NCI-H1105 (cell line): ENCODE measurements at places on chromosomes 2 and 18.

DNA sequence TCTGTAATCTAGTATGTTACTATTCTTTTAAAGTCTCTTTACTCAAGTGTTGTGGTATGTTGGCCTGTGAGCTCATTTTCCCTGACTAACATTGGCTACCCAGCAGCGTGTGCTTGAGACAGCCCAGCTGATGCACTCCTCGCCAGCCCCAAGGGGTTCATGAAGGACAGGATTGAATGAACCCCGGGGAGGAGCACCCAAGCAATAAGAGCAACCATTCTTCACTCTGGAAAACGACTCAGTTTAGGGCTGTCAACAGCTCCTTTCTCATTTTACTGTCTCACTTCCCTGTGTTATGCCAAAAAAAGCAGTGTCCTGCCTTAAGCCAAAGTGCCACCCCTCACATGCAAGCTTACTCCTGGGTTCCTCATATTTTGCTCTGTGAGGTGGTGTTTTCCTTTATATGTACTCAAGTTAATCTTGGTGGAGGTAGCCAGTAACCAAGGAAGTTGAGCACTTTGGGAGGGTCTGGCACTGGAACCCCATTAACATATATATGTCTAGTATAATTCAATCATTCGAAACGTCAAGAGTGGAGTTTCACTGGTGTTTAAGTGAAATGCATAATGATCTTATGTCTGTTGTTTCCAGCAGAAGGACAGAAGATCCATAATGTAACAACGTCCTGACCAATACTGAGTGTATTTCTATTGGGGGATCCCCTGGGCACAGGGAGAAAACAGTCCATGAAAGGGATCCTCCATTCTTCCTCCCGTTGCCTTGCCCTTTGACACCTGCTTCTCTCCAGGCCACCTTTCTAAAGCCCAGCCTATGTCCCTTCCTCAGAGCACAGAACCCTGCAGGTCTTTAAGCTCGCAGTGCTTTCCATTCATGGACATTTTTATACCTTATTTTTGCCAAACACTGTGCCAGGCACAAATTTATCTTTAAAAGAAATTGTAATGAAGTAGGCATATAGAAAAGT, 43.2 kb downstream of the ATIC start:
- DNase-seq, result no peak

GRCh38 chr18:51091270-51091669, 61.3 kb downstream of the SMAD4 start:
- no peak for DNase-seq

- no peak for DNase-seq
These were observed 11.1 kb upstream of the DCTN1 start for GRCh38 chr2:74391209-74391579.

- DNase-seq, result no peak
These were observed 765.2 kb upstream of the ID2 start for GRCh38 chr2:7916670-7917069.

DNA sequence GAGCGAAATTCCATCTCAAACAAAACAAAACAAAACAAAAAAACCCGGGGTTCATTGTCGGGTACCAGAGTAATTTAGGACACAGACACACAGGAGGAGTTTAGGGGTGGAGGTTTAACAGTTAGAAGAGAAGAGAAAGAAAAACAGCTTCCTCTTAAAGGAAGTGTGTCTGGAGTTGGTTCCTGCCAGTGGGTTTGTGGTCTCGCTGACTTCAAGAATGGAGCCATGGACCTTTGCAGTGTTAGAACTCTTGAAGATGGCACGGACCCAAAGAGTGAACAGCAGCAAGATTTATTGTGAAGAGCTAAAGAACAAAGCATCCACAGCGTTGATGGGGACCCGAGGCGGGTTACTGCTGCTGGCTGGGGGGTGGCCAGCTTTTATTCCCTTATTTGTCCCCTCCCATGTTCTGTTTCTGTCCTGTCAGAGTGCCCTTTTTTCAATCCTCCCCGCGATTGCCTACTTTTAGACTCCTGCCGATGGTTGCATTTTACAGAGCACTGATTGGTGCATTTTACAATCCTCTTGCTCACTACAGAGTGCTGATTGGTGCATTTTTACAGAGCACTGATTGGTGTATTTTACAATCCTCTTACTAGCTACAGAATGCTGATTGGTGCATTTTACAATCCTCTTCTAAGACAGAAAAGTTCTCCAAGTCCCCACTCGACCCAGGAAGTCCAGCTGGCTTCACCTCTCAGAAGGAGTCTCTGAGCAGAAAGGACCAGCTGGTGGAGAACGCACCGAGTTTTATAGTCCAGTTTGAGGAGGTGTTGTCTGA, 28.7 kb upstream of the ATP8B1 start:
- no peak for DNase-seq

- no peak for DNase-seq
These were observed 344.1 kb upstream of the NXPH2 start for GRCh38 chr2:139124271-139124670.

DNA sequence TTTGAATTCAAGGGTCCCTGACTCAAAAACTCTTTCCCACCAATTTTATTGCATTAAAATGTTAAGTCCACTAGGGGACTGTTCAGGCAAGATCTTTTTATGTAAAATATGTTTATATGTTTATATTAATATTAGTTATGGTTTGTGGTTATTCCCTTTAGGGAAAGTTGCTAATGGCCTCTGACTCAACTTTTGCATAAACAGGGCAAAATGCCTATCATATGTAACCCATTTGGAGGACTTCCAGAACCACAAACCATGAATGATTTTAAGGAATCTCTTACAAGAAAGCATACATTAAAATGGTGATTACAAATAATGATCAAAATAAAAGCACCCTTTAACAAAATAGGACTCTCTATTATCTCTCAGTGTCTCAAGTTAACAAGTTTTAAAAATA, 1484.5 kb upstream of the ZEB2 start:
- DNase-seq, result no peak

DNA sequence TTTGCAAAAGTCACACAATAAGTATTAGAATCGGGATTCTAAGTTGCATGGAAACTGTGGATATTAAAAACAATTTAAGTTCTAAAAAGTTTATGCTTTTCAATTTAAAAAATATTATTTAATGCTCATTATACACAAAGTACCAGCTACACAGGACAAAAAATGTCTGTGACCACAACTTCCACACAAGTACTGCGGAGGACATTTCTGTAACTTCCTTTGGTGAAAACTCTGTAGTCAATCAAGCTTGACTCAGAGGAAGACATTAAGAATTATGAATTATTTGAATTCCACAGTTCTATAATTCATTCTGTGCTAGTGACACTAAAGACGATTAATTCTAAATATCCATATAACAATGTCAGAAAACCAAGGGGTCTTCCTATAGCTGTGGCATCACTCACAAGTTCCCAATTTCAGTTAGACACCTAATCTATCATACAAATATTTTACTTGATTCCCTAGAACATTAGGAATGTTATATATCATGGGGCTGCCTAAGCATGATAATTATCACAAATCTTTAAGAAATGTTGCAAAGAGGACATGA, 120.5 kb downstream of the AFF3 start:
- DNase-seq, result no peak

- no peak for DNase-seq
These were observed 116.6 kb downstream of the ACTR3 start for GRCh38 chr2:114006460-114006859.

GRCh38 chr18:21997207-21998143, 171.9 kb upstream of the GATA6 start:
- peak; percentile 11 for DNase-seq

- no peak for DNase-seq
These were observed 60.1 kb downstream of the POLR1A start for GRCh38 chr2:86045541-86045940.

DNA sequence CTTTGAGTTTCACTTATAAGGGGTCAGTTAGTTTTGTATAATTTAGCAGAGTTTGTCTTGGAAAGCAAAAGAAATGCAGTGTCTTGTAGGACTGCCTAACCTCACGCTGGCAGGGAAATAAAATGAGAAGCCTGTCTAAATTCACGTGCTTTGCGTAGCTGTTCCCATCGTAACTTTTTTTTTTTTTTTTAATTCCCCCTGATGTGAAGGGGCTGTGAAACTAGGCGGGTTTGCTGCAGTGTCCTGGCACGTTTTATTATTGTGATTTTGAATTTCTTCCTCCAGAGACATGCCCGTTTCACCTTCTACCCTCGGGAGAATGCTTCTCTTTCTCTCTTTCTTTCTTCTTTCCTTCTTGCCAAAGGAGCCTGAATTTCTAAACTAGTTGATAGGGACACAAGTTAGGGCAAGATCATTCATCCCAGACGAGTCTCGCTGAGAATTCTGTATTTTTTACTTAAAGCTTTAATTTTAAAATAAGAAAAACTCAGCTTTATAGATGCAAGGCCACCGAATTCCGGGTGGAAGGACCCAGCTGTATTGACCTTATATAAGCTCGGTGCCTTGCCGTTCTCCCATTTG, 2.3 kb downstream of the MEIS1 start:
- DNase-seq, result no peak

- DNase-seq, result no peak
These were observed 28.0 kb upstream of the COX5B start for GRCh38 chr2:97617911-97618310.

- DNase-seq, result no peak
These were observed 32.4 kb downstream of the ABCB11 start for GRCh38 chr2:168998609-168999211.

GRCh38 chr2:226426292-226426736, 373.3 kb downstream of the IRS1 start:
- no peak for DNase-seq

GRCh38 chr2:69525261-69525660, 88.0 kb upstream of the NFU1 start:
- no peak for DNase-seq

DNA sequence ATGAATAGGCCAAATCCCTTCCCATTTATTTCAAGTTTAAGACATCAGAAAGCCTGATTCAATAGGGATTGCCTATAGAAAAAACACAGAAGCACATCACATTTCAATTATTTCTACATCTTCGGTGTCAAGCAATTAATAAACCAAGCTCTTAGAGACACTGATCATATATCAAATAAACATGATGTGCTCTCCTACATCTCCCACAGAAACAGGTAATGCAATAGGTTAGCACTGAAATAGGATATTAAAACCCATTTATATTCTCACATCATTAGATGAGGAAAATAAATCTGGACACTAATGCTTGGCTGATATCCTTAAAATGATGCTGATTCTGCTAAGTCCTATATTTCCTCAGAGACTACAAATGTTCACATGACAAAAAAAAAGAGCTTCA, 364.7 kb downstream of the MBD2 start:
- no peak for DNase-seq

DNA sequence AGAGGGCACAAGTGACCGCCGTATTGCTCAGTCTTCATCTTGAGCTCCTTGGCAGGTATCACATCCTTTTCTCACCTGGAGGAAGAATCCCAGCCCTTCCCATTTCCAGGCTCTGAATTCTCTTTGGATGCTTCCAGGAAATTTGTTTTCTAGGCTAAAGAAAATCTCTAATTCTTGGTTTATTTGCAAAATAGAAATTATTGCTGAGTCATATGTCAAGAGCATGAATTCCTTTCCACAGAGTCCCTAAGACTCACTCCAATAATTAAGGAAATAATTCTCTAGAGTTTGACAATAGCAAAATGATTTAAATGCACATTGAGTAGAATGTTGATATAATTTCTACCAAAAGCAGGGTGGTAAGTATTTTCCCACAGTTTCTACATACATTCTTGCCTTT, 16.3 kb upstream of the CCDC68 start:
- DNase-seq, result no peak

- DNase-seq, result no peak
These were observed 16.5 kb downstream of the SLC4A3 start for GRCh38 chr2:219643788-219644398.

DNA sequence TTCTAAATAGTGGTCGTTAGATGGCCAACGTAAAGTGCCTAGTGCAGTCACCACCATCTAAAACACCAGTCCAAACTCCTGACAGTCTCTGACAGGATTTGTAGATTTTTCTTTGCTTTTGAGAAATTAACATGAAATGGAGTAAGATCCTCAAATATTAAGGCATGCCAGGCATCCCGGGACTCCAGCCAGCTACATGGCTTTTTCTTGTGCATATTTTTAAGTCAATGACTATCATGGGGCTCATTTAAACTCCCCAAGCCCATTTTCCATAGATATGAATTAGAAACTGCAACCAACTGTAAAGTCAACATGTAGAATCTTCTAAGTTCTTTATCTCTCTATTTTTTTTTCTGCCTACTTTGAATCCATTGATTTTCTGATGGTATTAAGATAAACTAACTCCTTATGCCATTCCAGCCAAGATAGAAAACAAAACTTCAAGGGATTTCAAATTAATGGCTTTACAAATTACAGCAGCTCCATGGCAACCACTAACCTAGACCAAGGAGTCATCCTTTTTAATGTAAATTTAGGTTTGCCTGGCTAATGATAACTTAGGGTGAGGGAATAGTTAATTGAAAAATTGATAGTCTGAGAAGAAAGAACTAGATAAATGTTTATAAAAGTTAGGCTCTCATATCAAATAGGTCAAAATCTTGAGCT, 764.1 kb upstream of the NXPH2 start:
- DNase-seq, result no peak

DNA sequence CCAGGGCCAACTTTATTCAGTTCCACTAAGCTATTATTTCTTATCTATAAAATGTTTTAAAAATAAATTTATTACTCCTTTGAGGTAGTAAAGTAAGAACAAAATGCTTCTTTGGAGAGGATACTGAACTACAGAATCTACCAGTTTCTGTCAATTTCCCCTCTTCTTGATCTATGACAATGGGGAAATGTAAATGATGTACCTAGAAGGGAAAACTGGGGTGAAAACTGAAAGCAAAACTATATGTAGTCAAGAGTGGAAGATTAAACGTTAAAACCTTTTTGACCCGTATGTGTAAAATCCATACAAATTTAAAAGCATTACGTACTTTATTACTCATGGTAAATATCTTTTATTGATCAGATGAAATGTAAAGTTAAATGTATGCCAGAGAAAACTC, 1287.8 kb upstream of the TMEFF2 start:
- DNase-seq, result no peak

DNA sequence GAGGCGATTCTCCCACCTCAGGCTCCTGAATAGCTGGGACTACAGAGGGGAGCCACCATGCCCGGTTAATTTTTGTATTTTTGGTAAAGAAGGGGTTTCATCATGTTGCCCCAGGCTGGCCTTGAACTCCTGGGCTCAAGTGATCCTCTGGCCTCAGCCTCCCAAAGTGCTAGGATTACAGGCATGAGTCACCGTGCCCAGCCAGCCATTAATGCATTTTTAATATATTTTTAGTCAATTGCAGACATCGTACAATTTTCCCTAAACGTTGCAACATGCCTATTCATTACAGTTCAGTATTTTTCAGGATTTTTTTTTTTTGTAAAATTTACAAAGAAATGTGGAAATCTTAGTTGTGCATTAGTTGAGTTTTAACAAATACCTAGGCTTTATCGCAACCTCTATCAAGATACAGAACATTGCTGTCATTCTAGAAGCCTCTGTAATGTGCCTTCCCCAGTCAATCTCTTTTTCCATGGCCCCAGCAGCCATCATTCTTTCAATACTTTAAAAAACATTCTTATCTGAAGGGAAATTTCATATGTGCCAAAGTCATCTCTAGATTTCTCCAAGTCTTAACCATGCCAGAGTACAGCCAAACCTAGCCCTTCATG, 14.7 kb downstream of the NABP1 start:
- no peak for DNase-seq
